ENCODE measurements at places on chromosomes 1 and 21.

- DNase-seq: peak; percentile 41
Measured at GRCh38 chr1:209758400-209758799, 2.5 kb downstream of the TRAF3IP3 start.

DNA sequence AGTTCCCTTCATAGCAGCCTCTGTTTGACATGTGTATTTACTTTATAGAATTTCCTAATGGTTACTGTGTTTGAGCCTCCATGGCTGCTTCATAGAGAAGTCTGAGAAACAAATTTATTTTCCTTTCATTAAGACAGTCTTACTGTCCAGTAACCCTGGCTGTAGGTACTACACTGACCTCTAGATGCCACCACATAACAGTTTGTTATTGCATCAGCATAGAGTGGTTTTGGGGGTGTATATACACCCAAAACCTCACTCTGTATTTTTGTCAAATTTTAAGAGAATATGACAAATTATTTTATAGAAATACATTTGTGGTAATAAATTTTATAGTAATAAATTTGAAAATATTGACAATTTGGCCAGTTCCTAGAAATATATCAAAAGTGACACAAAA, 57.3 kb downstream of the OBSCN start:
- no peak for DNase-seq

DNA sequence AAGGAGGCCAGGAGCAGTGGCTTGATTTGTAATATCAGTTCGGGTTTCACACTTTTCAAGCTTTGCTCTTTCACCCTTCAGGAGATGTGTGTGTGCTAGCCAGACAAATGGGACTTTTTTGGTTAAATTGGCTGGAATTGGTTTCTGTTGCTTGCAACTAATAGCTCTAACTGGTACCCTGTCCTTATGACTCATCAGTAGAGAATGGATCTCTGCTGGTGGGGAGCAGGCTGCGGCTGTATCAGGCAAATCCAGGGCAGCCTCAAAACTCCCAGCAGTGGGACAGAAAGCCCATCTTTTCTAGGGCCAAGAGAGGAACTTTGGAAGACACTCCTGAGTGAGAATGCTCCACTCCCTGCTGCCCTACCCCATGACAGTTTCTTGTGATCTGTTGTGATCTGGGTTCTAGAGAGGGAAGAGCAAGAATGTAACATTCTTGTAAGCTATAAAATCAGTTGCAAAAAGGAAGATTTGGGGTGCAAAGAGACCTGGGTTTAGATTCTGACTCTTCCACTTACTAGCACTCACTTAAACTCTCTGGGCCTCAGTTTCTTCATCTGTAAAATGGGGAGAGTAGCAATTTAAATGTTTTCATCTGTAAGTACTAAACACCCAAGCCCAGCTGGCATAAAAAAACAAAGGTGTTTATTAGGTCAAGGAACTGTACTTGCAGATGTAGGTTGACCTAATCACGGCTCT, 257.0 kb upstream of the TMEM51 start:
- no peak for DNase-seq

- DNase-seq: no peak
Measured at GRCh38 chr1:183871601-183872000, 66.7 kb downstream of the RGL1 start.

- DNase-seq: no peak
Measured at GRCh38 chr1:207711285-207711684, 40.6 kb upstream of the CD46 start.

- DNase-seq: no peak
Measured at GRCh38 chr1:2801046-2801445, 447 bp downstream of the TTC34 start.

- no peak for DNase-seq
Measured at GRCh38 chr1:156821801-156822200, 5.2 kb upstream of the SH2D2A start.

DNA sequence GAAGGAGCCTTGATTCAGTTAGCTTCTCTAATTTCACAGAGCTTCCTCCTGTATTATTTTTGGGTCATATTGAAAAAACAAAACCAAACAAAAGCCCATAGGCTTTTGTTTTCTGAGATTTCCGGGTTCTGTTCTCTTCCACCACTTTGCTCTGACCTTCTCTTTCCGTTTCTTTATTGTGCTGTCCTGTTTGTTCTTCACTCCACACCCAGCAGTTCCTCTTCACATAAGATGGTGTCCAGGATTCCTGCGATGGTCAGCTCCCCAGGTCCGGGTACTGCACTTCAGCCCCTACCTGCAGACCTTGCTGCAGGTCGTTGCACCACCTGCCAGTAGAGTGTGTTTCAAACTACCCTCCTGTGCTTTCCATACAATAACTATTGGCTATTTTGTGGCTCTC, 44.6 kb downstream of the GLUL start:
- DNase-seq: no peak

- DNase-seq: no peak
Measured at GRCh38 chr21:32256251-32256650, 22.6 kb downstream of the MIS18A start.

- DNase-seq: no peak
Measured at GRCh38 chr1:234551032-234551378, 59.0 kb downstream of the IRF2BP2 start.

- DNase-seq: no peak
Measured at GRCh38 chr1:65417729-65418128, 2.7 kb upstream of the LEPR start.

- DNase-seq: no peak
Measured at GRCh38 chr21:26331205-26331980, 160.8 kb upstream of the APP start.

- DNase-seq: no peak
Measured at GRCh38 chr1:61378494-61379180, 296.3 kb downstream of the NFIA start.

GRCh38 chr1:151616505-151616849, 4.6 kb downstream of the SNX27 start:
- DNase-seq: no peak

DNA sequence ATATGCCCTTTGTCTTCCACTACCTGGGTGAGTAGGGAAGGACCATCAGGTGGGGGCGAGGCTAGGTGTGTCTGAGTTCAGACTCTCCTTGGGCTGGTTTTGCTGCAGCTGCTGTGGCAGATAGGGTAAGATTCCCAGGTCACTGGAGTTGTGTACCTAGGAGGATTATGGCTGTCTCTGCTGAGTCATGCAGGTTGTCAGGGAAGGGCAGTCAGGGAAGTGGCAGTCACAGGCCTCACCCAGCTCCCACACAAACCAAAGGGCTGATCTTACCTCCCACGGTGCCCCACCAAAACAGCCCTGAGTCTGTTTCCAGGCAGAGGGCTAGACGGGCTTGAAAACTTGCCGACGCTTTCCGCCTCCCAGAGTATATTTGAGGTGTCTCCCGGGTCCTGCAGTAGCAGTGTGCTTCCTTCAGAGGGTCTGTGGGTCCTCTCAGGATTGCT, 201.6 kb upstream of the PLXNA2 start:
- no peak for DNase-seq

DNA sequence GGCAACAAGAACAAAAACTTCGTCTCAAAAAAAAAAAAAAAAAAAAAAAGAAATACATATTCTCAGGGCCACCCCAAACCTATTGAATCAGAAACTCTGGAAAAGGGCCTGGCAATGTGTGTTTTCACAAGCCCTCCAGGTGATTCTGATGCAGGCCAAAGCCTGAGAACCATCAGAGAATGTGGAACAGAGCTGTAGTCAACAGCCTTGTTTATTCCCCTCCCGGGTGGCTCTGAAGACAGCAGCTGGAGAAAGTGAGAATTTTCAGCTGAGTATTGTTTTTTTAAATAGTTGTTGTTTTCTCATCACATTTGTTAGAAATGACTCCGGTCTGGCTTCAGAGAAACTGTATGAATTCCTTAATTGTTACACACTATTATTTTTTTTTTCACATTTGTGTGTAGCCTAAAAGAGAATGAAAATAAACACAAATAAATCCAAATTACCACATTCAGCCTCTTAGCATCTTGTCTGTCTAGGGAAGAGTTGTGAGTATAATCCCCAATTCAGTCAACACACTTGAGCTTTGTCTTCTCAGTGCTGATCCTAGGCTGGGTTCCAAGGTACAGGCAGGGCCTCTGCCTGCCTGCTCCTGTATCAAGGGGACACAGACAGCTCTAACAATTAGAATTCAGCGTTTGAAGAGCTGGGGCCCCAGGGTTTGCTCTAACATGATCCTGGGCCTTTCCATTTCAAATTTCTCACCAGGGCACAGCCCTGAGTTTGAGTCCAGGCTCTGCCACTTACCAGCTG, 6.6 kb upstream of the AZIN2 start:
- DNase-seq: no peak

GRCh38 chr1:232508130-232508701, 121.7 kb downstream of the SIPA1L2 start:
- DNase-seq: no peak

GRCh38 chr1:232305050-232305449, 324.9 kb downstream of the SIPA1L2 start:
- DNase-seq: no peak

- DNase-seq: peak; percentile 69
Measured at GRCh38 chr21:32403201-32403777, 9.2 kb upstream of the EVA1C start.

- no peak for DNase-seq
Measured at GRCh38 chr1:41078193-41078592, 56.7 kb upstream of the SLFNL1 start.

- no peak for DNase-seq
Measured at GRCh38 chr1:213767683-213768082, 220.1 kb upstream of the PROX1 start.

GRCh38 chr1:148307583-148308185, 155.6 kb upstream of the NBPF11 start:
- DNase-seq: no peak

All from CD4-positive, alpha-beta T cell treated with Interleukin-17A for 4 hours (primary cell).